Esophagus muscularis mucosa (tissue), 4 donors: ENCODE measurements at places on chromosomes 7 and 10.

GRCh38 chr10:103783681-103784080 is 71.7 kb downstream of the SH3PXD2A start:
- no peaks in the 10 kb centered on the region for H3K27me3 ChIP-seq
- no peak overlapping the region for H3K27ac ChIP-seq
- no peak overlapping the region for H3K4me3 ChIP-seq
- no peaks in the 10 kb centered on the region for H3K36me3 ChIP-seq

DNA sequence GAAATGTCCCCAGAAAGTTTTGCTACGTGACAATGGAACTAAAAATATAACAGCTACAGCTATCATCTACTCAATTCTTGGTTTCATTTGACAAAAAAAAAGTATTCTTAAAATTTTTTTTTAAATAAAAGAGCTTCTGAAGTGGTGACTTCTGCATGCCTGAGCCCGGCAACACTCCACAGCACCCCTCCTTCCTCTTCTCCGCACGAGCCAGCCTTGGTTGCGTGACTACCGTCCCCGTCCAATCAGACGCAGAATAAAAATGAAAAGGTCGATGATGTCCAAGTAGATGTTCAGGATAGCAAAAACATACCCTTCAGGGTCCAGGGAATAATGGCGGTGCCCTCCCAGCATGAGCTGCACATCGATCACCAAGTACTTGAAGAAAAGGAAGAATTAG is 34.5 kb upstream of the GATAD1 start:
- no peaks in the 10 kb centered on the region for H3K4me1 ChIP-seq
- H3K4me3 ChIP-seq, result no peak overlapping the region
- no peaks in the 10 kb centered on the region for H3K36me3 ChIP-seq
- H3K27ac ChIP-seq, result no peak overlapping the region
- no peak for DNase-seq
- no peaks in the 10 kb centered on the region for H3K27me3 ChIP-seq

DNA sequence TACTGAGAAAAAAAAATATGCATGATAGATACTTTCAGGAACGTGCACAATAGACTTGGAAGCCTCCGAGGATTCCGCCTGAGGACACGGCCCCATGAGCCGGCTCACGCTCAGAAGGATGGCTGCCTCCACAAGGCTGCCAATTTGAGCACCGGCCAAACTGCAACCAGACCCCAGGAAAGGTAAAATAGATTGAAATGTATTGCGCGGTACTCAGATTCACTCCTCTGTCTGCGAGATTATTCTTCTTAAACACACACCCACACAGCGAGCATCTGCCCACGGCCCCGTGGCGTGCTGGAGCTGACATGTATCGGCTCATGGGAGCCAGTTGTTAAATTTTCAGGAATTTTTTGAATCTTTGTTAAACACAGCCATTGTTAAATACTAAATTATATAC is 653.2 kb upstream of the MKI67 start:
- no peak overlapping the region for H3K4me3 ChIP-seq
- H3K4me1 ChIP-seq, result peaks cover 3% of the 10 kb centered on the region
- DNase-seq, result no peak
- no peak overlapping the region for H3K27ac ChIP-seq
- no peaks in the 10 kb centered on the region for H3K27me3 ChIP-seq

GRCh38 chr7:130822642-130823041 is 88.6 kb upstream of the KLF14 start:
- no peaks in the 10 kb centered on the region for H3K36me3 ChIP-seq
- H3K27me3 ChIP-seq, result no peaks in the 10 kb centered on the region
- DNase-seq, result no peak
- no peaks in the 10 kb centered on the region for H3K4me1 ChIP-seq

DNA sequence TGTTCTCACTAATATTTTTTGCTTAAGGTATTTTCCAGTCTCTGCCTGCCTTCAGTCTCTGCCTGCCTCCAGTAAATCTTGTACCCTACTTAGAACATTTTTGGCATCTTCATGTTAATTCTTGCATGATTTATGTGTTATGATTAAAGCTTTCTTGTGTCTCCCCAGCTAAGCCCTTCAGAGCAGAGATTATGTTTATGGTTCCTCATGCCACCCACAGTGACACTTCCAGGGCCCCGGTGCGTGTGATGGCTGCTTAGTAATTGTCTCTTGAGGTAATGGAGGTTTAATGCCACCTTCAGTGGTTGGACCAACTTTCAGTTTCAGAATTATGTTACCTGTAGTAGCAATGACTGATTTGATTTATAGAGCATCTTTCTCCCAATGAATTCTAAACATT is 70.6 kb upstream of the MET start:
- no peaks in the 10 kb centered on the region for H3K27me3 ChIP-seq
- no peak for DNase-seq
- peaks cover 6% of the 10 kb centered on the region for H3K4me1 ChIP-seq
- no peaks in the 10 kb centered on the region for H3K36me3 ChIP-seq

- peak overlapping the region; percentile 12 for H3K4me3 ChIP-seq
- no peaks in the 10 kb centered on the region for H3K27me3 ChIP-seq
- peaks cover 67% of the 10 kb centered on the region for H3K4me1 ChIP-seq
These were observed 294.7 kb upstream of the PITRM1 start for GRCh38 chr10:3467052-3467951.

DNA sequence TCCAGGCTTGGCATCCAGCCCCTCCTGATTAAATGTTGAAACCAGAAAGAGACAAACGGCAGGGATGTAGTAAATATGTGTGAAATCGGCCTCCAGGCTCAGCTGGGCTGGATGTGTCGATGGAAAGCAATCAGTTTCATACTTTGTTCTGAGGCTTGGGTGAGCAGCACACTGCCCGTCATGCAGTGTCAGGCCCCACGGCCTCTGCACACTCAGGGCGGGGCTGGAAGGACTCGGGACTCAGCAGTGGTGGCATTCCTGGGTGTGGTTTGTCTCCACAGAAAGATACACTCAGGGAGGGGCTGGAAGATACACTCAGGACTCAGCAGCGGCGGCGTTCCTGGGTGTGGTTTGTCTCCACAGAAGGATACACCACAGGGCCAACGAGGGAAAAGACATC is 22.0 kb downstream of the ADGRA1 start:
- no peaks in the 10 kb centered on the region for H3K4me1 ChIP-seq
- H3K36me3 ChIP-seq, result no peaks in the 10 kb centered on the region
- no peaks in the 10 kb centered on the region for H3K27me3 ChIP-seq

DNA sequence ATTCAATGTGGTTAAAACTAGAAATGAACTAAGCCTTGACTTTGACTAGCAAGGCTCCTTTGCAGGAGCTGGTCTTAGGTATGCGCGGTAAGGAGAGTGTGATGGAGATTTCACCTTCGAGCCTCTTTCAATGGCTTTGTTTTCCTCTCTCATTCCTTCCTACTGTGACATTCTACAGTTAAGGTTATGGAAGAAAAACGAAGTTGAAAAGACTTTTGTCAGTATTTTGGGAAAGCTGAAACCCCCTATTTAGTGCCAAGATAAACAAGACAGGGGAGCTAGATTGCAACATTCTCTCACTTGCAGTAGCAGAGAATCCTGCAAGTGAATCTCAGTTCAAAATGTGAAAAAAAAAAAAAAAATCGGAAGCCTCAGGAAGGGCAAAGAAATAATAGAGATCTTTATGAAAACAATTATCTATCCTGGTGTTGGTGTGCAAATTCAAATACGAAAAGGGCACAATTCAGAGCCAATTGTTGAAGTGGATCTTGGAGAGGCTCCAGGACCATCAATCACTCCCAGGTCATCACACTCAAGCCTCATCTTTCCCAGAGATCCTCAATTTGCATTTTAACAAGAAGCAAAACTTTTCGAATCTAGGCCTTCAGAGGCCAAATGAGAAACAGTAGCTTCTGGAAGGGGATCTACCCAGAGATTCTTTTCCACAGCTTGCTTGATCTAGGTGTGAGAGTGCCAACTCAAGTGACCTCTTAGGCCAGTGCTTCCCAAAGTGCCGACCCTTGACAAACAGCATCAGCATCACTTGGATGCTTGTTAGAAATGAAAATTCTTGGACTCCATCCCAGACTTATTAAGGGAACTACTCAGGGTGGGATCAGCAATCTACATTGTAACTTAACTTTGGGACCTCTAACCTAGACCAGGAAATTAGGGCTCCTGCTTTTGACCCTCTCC is 163.8 kb downstream of the INHBA start:
- no peak for DNase-seq
- H3K4me3 ChIP-seq, result no peak overlapping the region
- H3K27me3 ChIP-seq, result no peaks in the 10 kb centered on the region

- no peaks in the 10 kb centered on the region for H3K4me1 ChIP-seq
- no peak overlapping the region for H3K27ac ChIP-seq
- H3K27me3 ChIP-seq, result no peaks in the 10 kb centered on the region
- DNase-seq, result no peak
- no peak overlapping the region for H3K4me3 ChIP-seq
These were observed 6.7 kb downstream of the PCLO start for GRCh38 chr7:83156006-83156405.

DNA sequence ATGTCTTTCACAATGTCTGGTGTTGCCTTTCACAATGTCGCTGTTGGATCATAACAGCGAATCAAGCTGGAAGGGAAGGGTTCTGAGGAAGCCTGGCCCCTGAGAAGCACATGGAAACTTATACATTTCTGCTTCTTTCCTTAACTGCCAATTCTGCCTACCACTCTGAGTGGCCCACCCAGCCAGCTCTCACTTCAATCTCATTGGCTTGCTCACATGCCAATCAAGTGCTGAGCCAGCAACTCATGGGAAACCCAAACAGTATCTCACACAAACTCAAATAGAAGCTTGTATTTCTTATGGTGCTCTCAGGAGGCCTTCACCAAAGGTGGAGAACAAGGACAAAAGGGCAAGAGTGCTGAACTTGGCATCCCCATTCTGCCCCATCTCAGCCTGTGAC is 117.4 kb upstream of the GPR26 start:
- peak; percentile 42 for DNase-seq
- no peaks in the 10 kb centered on the region for H3K4me1 ChIP-seq
- H3K27ac ChIP-seq, result no peak overlapping the region
- no peak overlapping the region for H3K4me3 ChIP-seq
- no peaks in the 10 kb centered on the region for H3K36me3 ChIP-seq
- H3K27me3 ChIP-seq, result peaks cover 42% of the 10 kb centered on the region

- H3K36me3 ChIP-seq, result no peaks in the 10 kb centered on the region
- H3K27ac ChIP-seq, result peak overlapping the region; percentile 21
- no peaks in the 10 kb centered on the region for H3K27me3 ChIP-seq
- DNase-seq, result no peak
- H3K4me1 ChIP-seq, result peaks cover 57% of the 10 kb centered on the region
These were observed 170.6 kb downstream of the PRKG1 start for GRCh38 chr10:51244748-51245490.

DNA sequence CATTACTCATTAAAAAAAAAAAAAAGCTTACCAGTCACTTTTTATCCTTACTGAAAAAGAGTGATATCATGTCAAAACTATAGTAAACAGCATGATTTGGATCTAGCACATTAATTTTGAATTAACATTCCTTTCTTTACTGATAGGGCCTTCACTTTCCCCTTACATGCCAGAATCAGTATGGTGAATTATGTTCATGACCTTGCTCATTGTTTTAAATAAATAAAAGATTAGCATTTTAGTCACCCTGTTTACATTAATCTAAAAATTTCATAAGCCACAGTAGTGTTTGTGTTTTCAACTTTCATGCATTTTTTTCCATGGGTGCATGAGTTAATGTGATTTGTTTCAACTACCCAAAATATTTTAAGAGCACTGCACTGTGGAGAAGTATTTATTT is 160.8 kb downstream of the TFEC start:
- DNase-seq, result no peak
- no peaks in the 10 kb centered on the region for H3K36me3 ChIP-seq
- no peak overlapping the region for H3K27ac ChIP-seq
- H3K27me3 ChIP-seq, result no peaks in the 10 kb centered on the region
- H3K4me1 ChIP-seq, result no peaks in the 10 kb centered on the region

- H3K27me3 ChIP-seq, result no peaks in the 10 kb centered on the region
- H3K4me1 ChIP-seq, result peaks cover 14% of the 10 kb centered on the region
- H3K36me3 ChIP-seq, result no peaks in the 10 kb centered on the region
- DNase-seq, result no peak
- H3K4me3 ChIP-seq, result no peak overlapping the region
These were observed 236.5 kb downstream of the MGMT start for GRCh38 chr10:129703287-129704137.

GRCh38 chr7:66769833-66770512 is 29.4 kb downstream of the RABGEF1 start:
- H3K36me3 ChIP-seq, result peaks cover 5% of the 10 kb centered on the region
- H3K4me3 ChIP-seq, result no peak overlapping the region
- H3K27me3 ChIP-seq, result no peaks in the 10 kb centered on the region
- no peak for DNase-seq
- peaks cover 10% of the 10 kb centered on the region for H3K4me1 ChIP-seq

DNA sequence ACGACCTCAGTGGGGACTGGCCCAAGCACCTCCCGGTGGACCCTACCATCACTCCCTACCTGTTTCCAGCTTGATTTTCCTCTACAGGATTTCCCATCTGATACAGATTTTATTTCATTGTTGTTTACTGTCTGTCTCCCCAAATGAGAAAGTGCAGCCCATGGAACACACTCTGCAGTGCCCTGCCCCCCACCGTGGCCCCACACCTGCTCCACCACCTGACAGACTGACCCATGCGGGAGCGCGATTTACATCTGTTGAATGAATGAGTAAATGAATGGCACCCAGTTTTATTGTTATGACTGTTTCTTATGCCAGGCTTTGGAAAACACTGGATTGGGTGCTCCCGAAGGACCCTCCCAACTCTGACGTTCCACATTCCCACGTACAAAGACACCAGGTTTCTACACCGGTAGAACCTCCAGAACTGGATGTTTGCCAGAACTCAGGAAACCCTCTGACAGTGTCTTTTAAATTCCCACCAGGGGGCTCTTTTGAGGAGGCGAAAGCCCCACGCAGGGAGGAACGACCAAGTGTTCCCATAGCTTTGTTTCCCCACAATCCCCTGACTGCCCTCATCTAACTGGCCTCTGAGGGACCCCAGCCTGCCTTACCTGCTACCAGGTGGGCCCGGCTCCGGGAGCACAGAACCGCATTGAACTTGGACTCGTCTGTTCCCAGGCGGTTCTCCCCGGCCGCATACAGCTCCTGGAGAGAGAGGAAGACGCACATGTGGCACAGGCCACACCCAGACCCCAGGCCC is 29.0 kb downstream of the PLAC9 start:
- H3K27me3 ChIP-seq, result no peaks in the 10 kb centered on the region
- peaks cover 100% of the 10 kb centered on the region for H3K4me1 ChIP-seq
- no peak for DNase-seq
- H3K36me3 ChIP-seq, result peaks cover 86% of the 10 kb centered on the region
- H3K27ac ChIP-seq, result peak overlapping the region; percentile 75
- H3K4me3 ChIP-seq, result no peak overlapping the region
